ENCODE measurements at places on chromosomes 1 and 21.

- peak; percentile 61 for DNase-seq
Observed at GRCh38 chr1:219837274-219837993, 90.9 kb downstream of the SLC30A10 start.

- no peak for DNase-seq
Observed at GRCh38 chr1:162207862-162208261, 138.4 kb downstream of the NOS1AP start.

GRCh38 chr1:100188617-100189016 lies 10.6 kb upstream of the LRRC39 start:
- DNase-seq = peak; percentile 86

- DNase-seq = no peak
Observed at GRCh38 chr1:78122389-78122788, 76.6 kb downstream of the GIPC2 start.

GRCh38 chr1:201013031-201013485 lies 10.5 kb downstream of the KIF21B start:
- no peak for DNase-seq

DNA sequence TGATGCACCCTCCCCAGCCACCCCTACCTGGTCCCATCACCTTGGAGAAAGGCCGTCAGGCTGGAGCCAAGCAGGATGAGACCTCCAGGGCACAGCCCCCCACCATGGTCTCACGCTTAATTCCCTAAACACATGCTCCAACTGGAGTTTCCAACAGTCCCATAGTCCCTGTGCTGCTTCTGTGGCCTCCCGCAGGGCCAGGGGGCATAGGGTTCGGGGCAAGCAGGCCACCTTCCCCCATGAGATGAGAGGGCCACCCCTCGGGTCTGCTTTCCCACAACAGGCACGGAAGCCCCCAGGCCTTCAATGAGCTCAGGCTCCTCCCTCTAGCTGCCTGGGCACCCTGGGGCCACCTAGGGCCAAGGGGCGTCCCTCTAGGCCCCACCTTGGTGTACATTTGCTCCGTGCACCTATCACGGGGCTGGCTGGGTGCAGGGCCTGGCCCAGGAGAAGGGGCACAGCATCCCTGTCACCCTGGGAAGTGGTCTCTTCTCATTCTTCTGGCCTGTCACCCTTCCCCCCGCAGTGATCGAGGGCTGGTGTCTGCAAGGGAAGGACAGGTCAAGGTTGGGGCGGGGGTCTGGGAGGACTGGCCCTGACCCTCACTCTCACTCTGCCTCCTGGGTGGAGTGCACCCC lies 42.4 kb downstream of the TRIM11 start:
- DNase-seq = no peak

GRCh38 chr1:119964673-119965363 lies 68.5 kb upstream of the ADAM30 start:
- no peak for DNase-seq

GRCh38 chr1:15616373-15617172 lies 685 bp upstream of the DDI2 start:
- no peak for DNase-seq

DNA sequence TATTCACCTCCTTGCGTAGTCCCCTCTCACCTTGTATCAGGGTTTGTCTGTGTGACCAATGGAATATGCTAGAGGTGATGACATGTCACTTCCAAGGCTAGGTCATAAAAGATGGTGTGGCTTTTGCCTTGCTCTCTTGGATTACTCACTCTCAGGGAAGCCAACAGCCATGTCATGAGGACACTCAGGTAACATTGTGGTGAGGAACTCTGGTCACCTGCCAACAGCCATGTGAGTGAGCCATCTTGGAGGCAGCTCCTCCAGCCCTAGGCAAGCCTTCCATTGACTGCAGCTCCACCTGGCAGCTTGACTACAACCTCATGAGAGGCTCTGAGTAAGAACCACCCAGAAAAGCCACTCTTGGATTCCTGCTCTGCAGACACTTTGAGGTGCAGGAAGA lies 11.0 kb upstream of the HEYL start:
- no peak for DNase-seq

GRCh38 chr1:78226784-78227183 lies 181.0 kb downstream of the GIPC2 start:
- no peak for DNase-seq

Measured in NCI-H1694 treated with DMSO at 0.1 percent for 48 hours (cell line).